RKO (cell line): ENCODE measurements at places on chromosomes 2 and 18.

GRCh38 chr2:190404487-190404886 lies 3.7 kb upstream of the MFSD6 start:
- DNase-seq: peak; percentile 40

- peak; percentile 62 for DNase-seq
Measured at GRCh38 chr2:95076705-95077529, 44.7 kb downstream of the MRPS5 start.

DNA sequence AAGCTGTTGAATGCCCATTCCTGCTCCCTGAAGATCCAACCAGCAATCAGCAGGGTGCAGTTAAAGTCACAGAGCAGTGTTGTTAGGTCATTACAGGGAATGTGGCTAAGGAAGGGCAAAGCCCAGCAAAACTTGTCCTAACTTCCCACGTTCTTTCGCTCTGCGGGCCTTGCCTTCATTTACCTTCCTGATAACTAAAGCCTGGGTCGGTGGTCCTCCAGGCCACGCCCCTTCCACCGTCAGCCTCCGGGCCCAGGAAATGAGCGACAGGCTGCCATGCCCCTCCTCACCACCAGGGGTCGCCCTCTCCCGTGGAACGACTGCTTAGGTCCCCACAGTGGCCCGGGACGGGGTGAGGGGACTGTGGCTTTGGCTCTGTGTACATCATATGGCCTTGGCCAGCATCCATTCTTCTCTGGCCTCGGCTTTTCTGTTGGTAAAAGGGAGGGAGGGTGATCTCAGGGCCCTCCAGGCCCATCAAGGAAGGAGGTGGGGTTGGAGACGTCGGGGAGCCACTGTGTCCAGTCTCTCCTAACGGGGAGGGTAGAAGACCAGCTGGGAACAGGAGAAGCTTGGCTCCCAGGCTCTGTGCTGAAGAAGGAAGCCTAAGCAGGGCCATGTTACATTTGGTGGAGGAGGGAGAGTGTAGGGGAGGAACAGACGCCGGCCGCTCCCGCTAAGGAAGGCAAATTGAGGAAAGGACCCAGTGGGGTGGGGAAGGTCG lies 2.2 kb downstream of the SH2D6 start:
- peak; percentile 76 for DNase-seq

DNA sequence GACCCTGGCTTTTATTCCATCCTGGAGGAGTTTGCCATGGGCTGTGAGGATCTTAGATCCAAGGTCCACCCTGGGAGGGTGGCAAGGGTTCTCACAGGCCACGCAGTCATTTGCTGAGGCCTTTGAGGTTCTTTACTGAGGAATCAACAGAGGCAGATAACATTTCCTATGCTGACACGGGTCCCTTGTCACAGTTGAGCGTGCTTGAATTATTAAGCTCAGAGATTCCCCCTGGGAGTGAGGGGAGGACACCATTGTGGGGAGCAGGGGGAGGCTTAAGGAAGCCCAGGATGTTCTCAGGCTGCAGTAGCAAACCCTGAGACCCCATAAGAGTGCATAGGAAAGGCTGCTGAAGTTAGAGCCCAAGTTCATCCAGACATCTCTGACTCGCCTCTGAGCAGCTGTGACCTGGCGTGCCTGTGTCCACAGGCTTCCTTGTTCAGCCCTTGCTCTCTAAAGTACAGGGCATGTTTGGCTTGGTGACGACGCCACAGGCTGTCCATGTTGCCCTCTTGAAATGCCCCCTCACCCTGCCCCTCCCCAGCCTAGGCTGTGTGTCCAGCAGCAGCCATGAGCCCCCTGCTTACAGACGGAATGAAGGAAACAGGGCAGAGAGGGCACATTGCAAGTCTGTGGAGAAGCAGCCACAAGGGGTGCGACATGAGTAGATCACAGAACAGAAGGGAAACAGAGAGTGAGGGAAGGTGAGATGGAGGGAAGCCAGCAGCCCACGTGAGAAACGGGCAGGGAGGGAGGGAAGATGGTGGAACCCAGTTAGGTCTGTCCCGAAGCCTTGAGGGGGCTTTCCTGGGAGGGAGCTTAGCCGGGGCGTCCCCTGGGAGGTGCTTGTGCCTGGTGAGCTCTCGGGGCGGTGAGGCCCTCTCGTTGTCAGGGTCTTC lies 34.0 kb downstream of the NAPG start:
- DNase-seq: no peak

DNA sequence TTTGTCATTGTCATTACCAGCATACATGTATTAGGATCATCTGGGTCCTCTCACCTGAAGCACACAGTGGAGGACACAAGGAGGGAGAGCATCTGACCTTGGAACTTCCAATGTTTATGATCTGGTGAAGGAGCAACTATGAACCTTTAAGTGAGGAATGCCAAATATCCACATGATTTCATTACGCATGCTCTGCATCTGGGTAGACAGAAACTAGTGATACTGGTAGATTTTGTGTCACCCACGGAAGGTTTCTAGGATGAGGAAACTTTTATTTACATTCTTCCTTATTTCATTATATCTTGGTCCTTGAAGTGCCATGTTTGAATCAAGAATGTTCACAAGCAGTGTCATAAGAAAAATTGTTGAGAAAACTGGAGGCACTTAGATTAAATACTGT lies 32.1 kb downstream of the SPC25 start:
- DNase-seq: no peak

GRCh38 chr2:222859786-222860612 lies 837 bp upstream of the ACSL3 start:
- DNase-seq: peak; percentile 25

DNA sequence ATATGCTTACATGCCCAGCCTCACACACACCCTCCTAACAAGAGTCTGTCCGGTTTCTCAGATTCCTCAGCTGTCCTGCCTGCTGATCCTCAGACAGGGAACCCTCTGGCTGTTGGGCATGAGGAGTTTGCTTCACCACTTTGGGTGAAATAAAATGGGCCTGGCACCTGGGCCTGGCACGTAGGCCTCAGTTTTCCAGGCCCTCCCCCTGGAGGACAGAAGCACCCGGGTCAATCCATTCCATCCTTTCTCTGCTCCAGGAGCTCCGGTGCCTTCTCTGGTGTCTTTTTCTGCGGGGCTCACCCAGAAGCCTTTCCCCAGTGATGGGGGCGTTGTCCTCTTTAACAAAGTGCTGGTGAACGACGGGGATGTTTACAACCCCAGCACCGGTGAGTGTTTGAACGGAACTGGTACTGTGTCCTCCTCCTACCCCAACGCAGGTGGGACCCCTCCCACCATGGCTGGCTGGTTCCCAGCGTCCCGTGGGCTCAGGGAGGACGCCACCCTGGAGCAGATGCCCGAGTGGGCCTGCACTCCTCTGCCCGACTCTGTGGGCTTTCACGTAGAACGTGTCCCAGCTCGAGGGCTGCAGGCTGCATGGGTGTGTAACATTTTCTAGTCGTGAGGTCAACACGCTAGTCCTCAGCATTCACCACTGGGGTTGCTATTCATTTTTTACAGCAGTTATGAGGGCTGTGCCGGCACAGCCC lies 62.8 kb downstream of the EMILIN2 start:
- no peak for DNase-seq

DNA sequence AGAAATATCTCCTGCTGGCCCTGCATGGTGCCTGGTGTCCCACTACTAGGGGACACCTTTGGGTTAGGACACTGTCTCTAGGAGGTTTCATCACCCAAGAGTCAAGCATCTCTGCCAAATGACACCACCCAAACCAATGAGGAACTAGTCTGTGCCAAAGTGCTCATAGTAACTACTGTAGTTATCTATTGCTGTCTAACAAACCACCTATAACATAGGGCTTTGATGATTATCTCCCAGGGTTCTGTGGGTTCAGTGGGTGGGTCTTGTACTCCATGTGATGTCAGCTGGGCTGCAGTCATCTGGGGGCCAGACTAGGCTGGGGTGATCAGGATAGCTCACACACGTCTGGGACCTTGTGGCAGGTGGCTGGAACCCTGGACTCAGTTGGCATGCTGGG lies 59.8 kb downstream of the EPAS1 start:
- DNase-seq: no peak

DNA sequence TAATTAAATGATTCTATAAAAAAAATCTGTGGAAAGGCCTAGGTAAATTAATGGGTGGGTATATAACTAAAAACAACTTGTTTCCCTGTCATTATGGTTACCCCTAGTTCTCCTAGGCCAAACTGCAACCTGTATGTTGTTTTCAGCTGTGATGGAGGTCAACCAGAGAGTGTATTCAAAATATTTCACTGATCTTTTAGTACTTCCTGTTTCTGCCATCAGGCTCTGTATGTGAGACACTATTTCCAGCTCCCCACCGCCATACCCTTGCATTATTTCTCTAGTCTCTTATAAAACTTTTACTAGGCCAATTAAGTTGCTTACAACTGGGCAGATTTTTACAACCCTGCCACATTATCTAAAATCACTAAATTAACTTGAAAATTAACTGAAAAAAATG lies 21.0 kb upstream of the CDKL4 start:
- DNase-seq: no peak

GRCh38 chr2:39429746-39430145 lies 7.3 kb downstream of the MAP4K3 start:
- no peak for DNase-seq

- no peak for DNase-seq
Measured at GRCh38 chr18:68448736-68449135, 266.2 kb downstream of the TMX3 start.

- peak; percentile 34 for DNase-seq
Measured at GRCh38 chr2:4673025-4673489, 969.7 kb downstream of the DCDC2C start.
